ENCODE measurements at places on chromosomes 1 and 21. TPM values are rescaled to one million over a fixed set of nuclear protein-coding genes. Genes with fewer than 3 reads are reported as not detected.

Gene KCNAB2
- total RNA-seq, result 7.2 TPM

Gene MROH9
- total RNA-seq, result not detected

Gene EPHA8
- 0.03 TPM for total RNA-seq

Gene XCL2
- not detected for total RNA-seq

Gene CNR2
- total RNA-seq, result not detected

Gene DNM3
- 0.40 TPM for total RNA-seq

Gene ZBTB8B
- total RNA-seq, result 0.01 TPM

Gene DENND2D
- 1.2 TPM for total RNA-seq

Gene SH3BP5L
- 21.6 TPM for total RNA-seq

Gene PTPRC
- total RNA-seq, result not detected

Gene LCE7A
- not detected for total RNA-seq

Gene OR14K1
- not detected for total RNA-seq

Gene TACSTD2
- not detected for total RNA-seq
